ENCODE measurements at places on chromosomes 13 and 19.
A peak's percentile ranks its signal among the peaks of the same experiment; 100 is the strongest.

DNA sequence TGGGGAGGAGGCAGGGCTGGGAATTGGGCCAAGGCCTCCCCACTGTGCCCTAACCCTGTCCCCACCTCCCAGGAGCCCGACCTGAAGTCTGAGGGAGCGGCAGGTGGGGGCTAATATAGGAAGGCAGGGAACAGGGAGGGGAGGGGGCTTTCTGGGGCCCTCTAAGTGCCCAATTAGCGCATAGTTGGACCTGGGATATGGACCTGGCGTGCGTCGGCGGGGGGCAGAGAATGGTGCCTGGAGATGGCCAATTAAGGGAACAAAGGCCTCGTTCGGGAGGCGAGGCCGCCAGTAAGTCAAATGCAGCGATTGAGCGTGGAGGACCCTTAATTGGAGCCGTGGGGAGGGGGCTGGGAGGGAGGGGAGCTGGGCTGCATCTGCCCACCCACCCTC is at the start of gene C19orf85:
TSS of gene C19orf85 (minus strand) at position 90 of the 393 bp plus-strand sequence. CDS start 197 bp downstream, outside the sequence.
- DNase-seq: no peak

- DNase-seq: no peak
These were observed 20.3 kb upstream of the RAP2A start for GRCh38 chr13:97413694-97414093.

DNA sequence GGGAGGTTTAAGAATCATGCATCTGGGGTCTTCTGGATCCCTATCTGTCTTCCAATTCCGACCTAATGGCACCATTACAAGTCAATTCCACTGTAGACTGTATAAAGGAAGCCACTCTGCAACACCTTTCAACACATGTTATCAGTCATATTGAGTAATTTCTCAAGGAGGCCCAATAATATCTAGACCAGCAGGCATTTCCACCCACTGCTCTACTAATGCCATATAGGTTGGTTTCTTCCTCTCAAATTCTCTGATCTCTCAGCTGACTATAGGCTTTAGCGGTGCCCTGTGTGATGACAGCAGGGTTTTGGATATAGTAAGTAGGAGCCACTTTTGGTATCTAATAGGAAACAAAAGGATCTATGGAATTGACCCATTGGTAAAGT is 12.4 kb upstream of the ITM2B start:
- DNase-seq: no peak

- no peak for DNase-seq
These were observed 1094.7 kb downstream of the UQCRFS1 start for GRCh38 chr19:28118235-28118634.

DNA sequence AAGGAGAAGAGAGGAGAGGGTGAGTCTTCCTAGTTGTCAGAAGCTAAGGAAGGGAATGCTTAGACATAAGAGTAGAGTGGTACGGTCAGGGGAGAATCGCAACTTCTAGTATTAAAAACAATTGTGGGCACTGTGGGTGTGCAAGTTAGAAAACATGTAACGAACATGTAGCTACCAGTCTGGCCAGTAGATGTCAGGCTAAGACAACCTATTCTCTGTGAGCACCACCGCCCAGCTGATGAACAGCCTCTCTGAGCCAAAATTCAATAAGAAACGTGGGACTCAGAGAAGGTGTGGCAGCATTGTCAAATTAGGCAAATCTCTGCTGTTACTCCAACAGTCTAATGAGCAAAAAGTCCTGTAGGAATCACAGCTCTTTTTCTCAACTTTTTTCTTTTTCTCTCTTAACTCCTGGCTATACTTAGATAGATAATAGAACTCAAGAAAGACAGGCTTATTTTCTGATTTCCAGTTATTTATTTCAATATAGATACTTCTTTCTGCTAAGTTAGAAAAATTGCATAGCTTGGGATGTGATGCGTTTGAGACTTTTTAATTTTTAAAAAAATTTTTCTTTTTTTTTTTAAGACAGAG is 186.2 kb downstream of the USP12 start:
- DNase-seq: peak; percentile 39

GRCh38 chr19:47239610-47240296 is 8.8 kb upstream of the BBC3 start:
- DNase-seq: no peak

- no peak for DNase-seq
These were observed 6.0 kb upstream of the TNFAIP8L1 start for GRCh38 chr19:4633140-4633967.

GRCh38 chr13:98721825-98722510 is 30.5 kb downstream of the SLC15A1 start:
- no peak for DNase-seq

DNA sequence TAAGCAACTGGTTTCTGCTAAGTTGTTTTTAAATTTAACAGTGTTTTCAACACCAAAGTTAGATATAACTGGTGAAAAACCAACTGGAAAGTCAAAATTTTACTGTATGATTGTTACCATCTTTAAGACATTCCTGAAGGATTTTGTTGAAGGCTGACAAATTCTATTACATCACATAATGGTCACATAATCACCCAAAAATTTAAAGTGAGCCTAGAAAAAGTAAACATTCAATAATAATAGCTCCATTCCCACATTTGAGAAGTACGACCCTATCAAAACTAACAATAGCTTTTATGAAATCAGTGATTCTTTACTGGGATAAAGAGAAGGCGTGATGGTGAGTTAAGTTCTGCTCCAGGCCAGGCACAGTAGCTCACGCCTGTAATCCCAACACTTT is 51.6 kb downstream of the USP12 start:
- no peak for DNase-seq

DNA sequence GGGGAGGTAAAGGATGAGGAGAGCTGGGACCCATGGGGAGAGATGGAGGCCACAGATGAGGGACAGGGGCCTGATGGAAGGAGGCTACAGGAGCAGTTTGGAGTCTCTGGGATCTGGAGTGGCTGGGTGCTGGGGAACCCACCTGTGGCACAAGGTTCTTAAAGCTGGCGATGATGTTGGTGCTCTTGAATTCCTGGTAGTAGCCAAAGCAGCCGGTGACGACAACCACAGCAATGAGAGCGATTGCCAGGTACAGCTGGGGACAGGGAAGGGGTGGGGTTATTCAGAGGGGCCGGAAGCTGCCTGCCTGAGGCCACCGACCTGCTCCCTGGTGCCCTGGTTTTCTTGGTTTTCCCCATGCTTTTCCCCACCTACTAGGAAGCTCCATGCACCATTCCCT is 2.8 kb downstream of the ATP4A start:
- no peak for DNase-seq

DNA sequence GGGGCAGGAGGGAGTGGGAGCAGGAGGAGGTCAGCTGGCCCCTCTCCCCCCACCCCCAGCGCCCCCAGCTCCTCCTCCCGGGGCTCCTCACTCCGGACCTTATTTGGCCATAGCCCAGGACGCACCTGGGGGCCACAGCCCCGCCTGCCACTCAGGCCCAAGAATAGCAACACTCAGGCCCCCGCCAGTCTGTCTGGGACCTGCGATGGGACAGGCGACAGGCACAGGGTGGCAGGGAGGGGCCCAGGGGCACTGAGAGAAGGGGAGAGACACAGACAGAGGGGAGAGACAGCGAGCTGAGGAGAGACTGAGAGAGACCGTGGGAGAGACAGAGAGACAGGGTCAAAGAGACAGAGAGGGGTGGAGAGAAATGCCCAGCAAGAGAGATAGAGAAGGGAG is 10.2 kb downstream of the JOSD2 start:
- no peak for DNase-seq

GRCh38 chr19:10478903-10479384 is 24.2 kb downstream of the KEAP1 start:
- DNase-seq: no peak

DNA sequence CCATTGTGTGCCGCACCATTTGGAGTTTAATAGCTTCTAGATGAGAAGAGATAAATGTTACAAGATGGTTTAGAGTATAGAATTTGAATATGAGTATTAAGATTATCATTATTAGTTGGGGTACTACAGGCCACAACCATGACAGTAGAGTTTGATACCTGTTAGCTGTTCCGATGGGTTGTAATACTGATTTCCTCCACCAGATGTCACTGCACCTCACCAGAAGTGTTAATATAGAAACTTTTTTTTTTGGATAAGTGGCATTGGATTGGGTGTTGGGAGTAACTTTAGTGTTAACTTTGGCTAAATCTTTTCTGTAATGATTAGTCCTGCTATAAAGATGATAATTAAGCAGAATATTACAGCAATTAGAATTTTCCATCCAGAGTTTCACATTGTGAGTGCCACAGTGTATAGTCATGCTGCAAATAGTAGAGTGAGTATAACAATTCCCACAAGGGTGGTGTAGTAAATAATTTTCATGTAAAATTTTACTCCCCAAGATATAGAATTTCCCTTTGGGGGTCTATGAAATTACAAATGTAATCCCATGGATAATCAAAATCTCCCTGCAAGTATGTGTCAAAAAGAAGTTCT is 56.3 kb downstream of the PSG3 start:
- no peak for DNase-seq

- DNase-seq: no peak
These were observed 297.5 kb downstream of the ENOX1 start for GRCh38 chr13:43489233-43489632.

Measured in GM12892 (cell line).